ENCODE measurements at places on chromosomes 12 and 14.

- no peak for DNase-seq
These were observed 376.4 kb downstream of the SNAPC1 start for GRCh38 chr14:62138593-62138992.

DNA sequence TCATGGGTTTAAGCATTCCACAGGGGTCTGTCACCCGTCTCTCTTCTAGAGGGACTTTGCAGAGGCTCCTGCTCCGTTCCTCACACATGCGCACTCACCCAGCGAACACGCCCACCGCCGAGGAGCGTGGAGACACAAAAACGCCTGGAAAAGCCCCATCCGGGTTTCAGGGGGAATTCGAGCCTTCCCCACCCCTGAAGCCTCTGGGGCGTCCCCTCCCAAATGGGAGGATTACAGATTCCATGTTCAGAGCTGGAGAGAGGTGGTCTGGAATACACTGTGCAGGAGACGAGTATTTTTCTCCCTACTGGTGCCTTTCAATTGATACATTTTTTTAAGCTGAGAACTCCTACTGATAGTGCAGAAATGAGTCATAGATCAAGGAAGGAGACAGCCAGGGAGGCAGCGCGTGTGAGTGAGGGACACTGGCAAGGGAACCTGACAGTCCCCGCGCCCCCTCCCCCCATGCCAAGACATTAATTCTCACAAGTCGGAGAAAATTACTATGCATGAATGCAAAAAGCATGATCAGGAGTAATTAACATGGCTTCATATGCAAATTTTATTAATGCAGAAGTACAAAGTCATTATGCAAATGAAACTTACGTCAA is 36.9 kb downstream of the BCL11B start:
- no peak for DNase-seq

DNA sequence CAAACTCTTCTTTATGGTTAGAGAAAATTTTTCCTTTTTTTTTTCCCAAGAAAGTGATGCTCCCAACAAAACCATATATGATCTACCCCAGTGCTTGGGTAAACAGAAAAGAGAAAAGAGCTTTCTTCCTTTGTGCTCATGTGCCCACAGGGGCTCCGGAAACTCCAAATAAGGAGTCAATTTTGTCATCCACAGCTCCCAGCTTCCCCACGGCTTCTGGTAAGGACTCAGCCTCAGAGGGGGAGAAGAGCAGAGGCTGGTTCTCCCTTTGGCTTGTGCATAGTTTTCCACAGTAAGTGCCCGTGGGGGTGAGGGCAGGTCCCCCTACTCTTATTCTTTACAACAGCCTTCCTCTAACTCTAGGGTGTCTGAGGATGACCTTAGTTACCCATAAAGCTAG is 13.3 kb upstream of the RGS6 start:
- no peak for DNase-seq

GRCh38 chr14:51547260-51547659 is 104.5 kb upstream of the FRMD6 start:
- DNase-seq, result no peak

GRCh38 chr12:42360747-42361403 is 34.9 kb downstream of the PPHLN1 start:
- no peak for DNase-seq

- peak; percentile 77 for DNase-seq
These were observed at the start of gene ERBB3 for GRCh38 chr12:56079723-56080555. Gene ERBB3 (plus strand): TSS chr12:56080165. CDS start chr12:56080301, 136 bp downstream.

DNA sequence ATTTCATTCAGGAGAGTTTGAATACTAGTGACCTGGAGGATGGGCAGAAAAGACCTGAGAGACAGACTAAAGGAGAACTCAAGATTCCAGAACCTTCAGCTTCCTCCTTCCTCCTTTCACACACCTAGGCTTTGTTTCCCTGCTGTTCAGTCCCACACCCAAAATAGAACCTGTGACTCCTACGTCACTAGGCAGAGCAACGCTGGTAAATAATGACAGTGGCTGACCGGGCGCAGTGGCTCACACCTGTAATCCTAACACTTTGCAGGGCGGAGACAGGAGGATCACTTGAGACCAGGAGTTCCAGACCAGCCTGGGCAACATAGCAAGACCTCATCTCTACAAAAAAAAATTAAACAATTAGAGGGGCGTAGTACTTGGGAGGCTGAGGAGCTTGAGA is 166.4 kb upstream of the FKBP4 start:
- DNase-seq, result no peak

GRCh38 chr14:98070536-98070935 is 1201.5 kb downstream of the BCL11B start:
- DNase-seq, result no peak

GRCh38 chr14:73740618-73741326 is 26.6 kb upstream of the PNMA1 start:
- DNase-seq, result no peak

DNA sequence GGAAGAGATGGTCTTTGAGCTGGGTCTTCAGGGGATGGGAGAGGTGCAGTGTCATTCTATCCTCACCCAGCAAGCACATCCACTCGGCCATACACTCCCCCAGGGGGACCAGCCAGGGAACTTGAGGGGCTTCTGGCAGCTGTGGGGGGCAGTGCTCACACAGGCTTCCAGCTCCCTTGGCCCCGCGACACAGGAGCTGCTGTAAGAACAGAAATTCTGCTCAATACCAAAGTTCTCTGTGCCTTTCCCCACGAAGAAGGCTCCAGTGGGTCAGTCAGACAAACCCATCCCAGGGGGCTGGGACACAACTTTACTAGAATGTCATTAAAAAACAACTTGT is 289.1 kb upstream of the RTL1 start:
- DNase-seq, result no peak
